ENCODE measurements at places on chromosomes 3 and 15. TPM values are rescaled to one million over a fixed set of nuclear protein-coding genes. Genes with fewer than 3 reads are reported as not detected.

- no peak for DNase-seq
- H3K36me3 ChIP-seq, result no peaks in the 10 kb centered on the region
- no peak overlapping the region for H3K4me3 ChIP-seq
- no peak overlapping the region for H3K27ac ChIP-seq
- no peaks in the 10 kb centered on the region for H3K27me3 ChIP-seq
- H3K4me1 ChIP-seq, result no peaks in the 10 kb centered on the region
Measured at GRCh38 chr3:105511031-105511430, 144.3 kb downstream of the ALCAM start.

ARPIN gene
- total RNA-seq, result 31.1 TPM

DNA sequence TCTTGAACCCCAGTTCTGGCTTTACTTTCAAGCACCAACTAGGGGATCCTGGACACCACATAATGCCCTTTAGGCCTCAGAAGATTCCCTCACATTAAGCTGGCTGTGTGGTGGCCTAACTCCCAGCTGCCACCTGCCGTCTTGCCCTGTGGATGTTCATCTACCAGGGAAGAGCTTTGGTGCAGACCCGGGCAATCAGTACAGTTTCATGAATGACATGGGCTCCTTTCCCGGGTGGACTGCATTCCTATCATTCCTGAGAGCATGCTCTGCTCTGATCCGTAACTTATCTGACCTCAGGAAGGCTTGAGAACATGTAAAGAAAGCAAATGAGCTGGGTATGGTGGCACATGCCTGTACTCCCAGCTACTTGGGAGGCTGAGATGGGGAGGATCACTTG is 50.0 kb upstream of the GSK3B start:
- no peaks in the 10 kb centered on the region for H3K27me3 ChIP-seq
- peaks cover 6% of the 10 kb centered on the region for H3K4me1 ChIP-seq
- no peak overlapping the region for H3K27ac ChIP-seq
- DNase-seq, result peak; percentile 21

GRCh38 chr15:81115054-81115939 is 18.8 kb upstream of the CFAP161 start:
- H3K4me3 ChIP-seq, result no peak overlapping the region
- DNase-seq, result no peak
- H3K4me1 ChIP-seq, result peaks cover 16% of the 10 kb centered on the region
- H3K36me3 ChIP-seq, result no peaks in the 10 kb centered on the region

All from pancreas (tissue), 10 donors.